ENCODE measurements at places on chromosomes 2 and 18.

- DNase-seq: peak; percentile 74
These were observed 89.8 kb downstream of the LOXHD1 start for GRCh38 chr18:46567196-46567595.

- DNase-seq: no peak
These were observed 101.2 kb upstream of the ALK start for GRCh38 chr2:30022444-30023071.

- DNase-seq: no peak
These were observed 312.6 kb downstream of the PTPRM start for GRCh38 chr18:7879717-7880116.

GRCh38 chr2:226600802-226601201 is 198.8 kb downstream of the IRS1 start:
- no peak for DNase-seq

DNA sequence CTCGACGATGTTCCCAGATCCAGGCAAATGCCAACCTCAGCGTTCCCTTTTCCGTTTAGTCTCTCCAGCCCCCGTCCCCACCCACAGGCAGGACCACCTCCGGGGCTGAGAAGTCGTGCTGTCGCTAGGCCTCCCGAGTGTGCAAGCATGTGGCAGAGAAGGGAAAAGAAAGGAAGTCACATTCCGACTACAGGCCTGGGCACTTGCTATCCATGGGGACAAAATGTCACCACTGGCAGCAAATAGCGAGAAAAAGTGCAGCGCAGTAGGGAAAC is 420 bp downstream of the PIGN start:
- DNase-seq: peak; percentile 51

GRCh38 chr2:88400037-88400767 is 52.3 kb downstream of the FOXI3 start:
- no peak for DNase-seq
